NCI-H2081 treated with DMSO at 0.1 percent for 48 hours (cell line): ENCODE measurements at places on chromosomes 3 and 15.

DNA sequence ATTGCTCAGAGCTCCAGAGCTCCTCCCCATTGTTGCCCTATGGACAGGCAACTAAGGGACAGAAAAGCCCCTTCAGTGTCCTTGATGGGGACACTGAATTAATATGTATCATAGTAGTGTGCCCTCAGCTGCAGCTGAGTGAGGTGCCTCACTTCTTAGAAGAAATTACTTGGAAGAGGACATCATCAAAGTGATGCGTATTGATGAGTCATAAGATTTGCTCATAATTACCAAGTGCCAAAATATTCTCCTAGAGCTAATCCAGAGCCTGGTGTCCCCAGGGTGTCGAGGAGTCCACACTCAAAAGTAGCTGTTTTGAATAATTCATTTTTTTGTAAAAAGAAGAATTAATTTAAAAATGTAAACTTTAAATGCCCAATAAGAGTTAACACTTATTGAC, 200.7 kb upstream of the SEMA6D start:
- no peak for DNase-seq

DNA sequence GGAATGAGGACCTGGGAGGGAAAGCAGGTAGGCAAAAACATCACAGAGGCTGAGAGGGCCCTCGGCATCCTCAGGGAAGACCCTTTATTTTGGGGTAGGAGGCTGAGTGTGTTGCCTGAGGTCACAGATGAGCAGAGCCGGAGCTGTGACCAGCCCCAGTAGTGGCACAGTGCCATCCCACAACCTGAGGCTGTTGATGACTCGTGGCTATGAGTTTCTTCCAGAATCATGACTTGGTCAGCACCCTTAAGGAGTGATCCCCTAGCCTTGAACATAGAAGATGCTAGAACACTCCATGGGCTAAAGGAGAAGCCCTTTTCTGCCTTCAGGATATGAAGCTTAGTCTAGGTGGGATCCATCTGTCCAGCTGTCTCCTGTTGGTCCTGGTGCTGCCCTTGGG, 19.5 kb upstream of the CXCR6 start:
- DNase-seq = no peak

DNA sequence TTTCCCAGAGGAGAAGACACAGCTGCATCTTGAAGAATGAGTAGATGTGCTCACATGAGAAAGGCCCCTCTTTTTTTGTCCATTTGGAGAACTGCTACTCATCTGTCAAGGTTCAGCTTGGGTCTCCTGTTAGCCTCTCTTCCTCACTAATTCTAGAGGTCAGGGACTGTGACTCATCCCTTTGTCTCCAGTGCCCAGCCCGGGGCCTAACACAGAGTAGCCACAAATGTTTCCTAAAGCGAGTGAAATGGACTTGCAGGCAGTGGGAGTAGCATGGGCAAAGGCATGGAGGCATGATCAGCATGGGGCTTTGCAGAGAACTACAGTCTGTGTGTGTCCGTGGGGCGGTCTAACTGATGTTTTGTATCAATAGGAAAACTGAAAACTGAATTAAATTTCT, 33.9 kb upstream of the MRPS22 start:
- DNase-seq = no peak

- peak; percentile 71 for DNase-seq
These were observed 107.6 kb upstream of the FXR1 start for GRCh38 chr3:180804916-180805315.

- DNase-seq = no peak
These were observed 29.5 kb upstream of the ZNF445 start for GRCh38 chr3:44506961-44507360.

DNA sequence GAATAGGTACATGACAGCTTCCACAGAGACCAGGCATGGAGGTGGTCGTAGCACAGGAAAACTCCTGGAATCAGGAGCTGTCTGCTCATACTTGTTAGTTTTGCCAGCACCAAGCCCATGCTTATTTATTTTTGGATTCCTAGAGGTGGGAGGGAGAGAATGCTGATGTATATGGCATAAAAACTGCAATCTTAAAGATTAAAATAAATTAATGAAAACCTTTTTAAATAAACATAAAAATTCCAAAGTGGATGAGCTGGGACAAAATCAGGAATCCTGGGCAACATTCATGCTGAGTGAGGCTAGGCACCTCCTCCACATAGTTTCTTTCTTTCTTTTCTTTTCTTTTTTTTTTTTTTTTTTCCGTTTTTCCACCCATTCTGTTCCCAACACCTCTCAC, 14.3 kb upstream of the BCL6 start:
- DNase-seq = no peak

DNA sequence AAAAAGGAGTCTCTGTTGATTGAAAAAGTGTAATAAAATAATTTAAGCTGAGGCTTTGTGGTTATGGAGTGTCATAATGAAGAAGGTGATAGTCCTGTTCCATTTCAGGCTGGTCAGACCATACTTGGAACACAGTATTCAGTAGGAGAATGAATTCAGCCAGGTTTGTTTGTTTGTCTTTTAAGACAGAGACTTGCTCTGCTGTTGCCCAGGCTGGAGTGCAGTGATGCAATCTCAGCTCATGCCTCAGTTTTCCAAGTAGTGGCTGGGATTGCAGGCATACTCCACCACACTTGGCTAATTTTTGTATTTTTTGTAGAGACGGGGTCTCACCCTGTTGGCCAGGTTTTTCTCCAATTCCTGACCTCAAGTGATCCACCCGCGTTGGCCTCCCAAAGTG, 33.5 kb downstream of the IQGAP1 start:
- no peak for DNase-seq

- no peak for DNase-seq
These were observed 102.9 kb downstream of the SRGAP3 start for GRCh38 chr3:9146367-9147071.

GRCh38 chr3:128569756-128570155, 76.8 kb upstream of the GATA2 start:
- no peak for DNase-seq

- no peak for DNase-seq
These were observed 101.7 kb downstream of the ADCY5 start for GRCh38 chr3:123347205-123347604.

DNA sequence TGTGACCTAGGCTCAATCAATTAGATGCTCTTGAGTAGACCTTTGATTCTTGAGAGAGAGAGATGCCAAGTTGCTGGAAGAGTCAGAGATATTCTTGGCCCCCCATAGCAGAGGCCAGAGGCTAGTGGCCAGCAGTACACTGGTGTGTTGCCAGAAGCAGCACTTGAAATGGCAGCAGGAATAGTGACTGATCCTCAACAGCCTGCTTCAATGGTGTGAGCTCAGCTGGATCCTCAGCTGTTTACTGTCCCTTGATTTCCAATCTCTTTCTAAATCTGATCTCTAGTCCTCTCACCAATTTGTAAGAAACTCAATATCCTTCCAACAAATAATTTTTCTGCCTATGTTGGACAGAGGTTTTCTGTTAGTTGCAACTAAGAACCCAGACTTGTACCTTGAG, 170.3 kb upstream of the CCDC54 start:
- no peak for DNase-seq

DNA sequence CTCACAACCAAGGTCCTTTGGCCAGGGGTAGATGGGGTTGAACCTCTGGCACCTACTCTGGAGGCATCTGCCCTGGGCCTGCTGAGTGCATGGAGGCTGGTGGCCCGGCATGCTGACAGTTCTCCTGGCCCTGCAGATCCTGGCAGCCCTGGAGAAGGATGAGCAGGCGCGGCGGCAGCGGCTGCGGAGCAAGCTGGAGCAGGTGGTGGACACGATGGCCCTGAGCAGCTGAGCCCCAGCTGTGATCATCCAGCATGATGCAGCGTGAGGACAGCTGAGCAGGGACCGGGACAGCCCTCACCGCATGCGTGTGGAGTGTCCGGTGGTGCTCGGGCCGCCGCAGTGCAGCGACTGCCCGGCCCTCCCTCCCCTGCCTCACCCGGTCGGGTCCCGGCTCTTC, 50.9 kb downstream of the PLXNA1 start:
- DNase-seq = no peak

GRCh38 chr15:62269504-62269903, 104.4 kb upstream of the C2CD4B start:
- DNase-seq = no peak

DNA sequence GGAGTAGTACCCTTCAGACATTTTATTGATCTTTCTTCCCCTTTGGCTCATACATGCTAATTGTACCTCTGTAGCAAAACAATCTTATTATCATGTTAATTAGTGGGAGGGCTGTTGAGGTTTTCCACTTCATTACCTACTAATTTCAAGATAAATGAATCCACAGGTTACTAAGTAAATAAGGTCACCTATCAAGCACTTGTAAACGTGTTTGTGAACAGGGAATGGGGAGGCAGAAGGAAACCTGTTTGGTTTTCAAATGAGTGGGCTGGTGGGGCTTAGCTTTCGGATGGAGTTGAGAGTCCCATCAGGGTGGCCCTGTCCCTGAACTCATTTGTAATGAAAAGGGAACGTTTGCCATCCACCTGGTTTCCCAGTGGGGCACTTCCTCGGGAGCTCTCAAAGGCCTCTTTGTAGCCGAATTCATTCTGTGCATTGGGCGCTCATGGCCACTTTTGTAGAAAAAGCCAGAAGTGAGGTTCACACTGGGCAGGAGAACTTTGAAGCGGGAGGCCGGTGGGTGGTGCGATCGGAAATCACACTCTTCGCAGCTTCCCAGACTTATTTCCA, 419.8 kb upstream of the NR2F2 start:
- DNase-seq = no peak

GRCh38 chr15:93298901-93299300, 209.9 kb upstream of the RGMA start:
- DNase-seq = no peak

DNA sequence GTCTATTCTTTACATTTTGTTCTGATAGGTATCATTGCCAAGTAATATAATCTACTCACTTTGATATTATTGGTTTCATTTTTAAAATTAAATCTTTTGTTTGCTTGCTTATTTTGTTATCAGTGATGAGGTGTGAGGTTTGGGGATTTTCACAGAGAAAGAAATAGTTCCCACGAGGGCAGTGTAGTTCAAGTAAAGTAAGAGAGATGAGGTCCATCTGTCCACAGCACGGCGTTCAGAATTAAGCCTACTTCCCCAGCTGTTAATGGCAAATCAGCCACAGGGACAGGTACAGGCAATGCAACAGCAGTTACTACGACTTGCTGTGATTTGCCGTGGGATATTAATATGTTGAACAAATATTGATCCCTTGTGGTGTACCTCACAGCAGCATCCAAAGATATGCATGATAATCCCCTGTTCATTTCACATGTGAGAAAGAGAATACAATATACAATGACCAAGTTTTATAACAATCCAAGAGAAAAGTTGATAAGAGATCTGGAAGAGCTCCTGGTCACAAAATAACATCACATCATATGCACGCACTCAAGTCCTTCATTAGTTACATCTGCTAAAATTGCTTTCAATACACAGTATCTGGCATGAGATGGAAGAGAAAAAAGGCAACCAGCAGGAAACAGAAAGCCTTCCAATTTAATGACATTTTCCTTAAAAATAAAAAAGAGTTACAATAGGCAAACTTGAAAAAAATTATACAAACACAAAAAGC, 131.6 kb downstream of the TUSC7 start:
- no peak for DNase-seq

GRCh38 chr15:38899300-38899699, 334.7 kb upstream of the RASGRP1 start:
- no peak for DNase-seq

GRCh38 chr3:98962189-98962930, 60.9 kb upstream of the DCBLD2 start:
- no peak for DNase-seq

DNA sequence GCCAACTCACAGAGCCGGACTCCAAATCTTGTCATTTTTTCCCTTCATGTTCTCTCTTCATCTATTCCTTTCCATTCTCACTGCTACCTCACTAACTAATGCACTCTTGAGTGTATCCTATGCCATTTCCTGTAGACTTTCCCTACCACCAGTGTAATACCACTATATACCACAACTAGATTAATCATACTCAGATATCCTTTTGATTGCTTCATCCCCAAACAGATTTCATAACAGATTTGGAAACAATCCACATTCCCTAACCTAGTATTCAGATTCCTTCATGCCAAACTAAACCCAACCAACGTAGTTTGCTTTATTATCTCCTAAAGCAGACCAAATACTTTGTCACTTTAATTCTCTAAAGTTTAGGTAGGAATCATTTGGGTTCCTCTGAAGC, 2.6 kb upstream of the PLOD2 start:
- no peak for DNase-seq

DNA sequence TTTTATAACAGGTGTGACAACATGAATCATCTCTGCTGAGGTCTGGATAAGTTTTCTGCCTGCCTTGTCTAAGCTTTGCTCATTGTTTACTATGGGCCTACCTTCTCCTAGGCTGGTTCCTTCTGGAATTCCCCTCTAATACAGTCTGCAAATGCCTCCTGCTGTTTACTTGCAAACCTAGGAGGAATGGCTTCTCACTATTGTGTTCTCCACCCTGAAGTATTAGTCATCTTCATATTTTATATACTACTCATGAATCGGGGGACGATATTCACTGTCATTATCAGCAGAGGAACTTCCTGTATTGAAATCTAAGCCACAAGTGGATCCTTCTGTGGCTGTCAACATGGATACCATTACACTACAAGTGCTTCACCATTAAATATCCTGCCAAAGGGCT, 154.8 kb downstream of the PLCL2 start:
- no peak for DNase-seq

GRCh38 chr3:111324151-111324550, 217.8 kb upstream of the CD96 start:
- DNase-seq = no peak

DNA sequence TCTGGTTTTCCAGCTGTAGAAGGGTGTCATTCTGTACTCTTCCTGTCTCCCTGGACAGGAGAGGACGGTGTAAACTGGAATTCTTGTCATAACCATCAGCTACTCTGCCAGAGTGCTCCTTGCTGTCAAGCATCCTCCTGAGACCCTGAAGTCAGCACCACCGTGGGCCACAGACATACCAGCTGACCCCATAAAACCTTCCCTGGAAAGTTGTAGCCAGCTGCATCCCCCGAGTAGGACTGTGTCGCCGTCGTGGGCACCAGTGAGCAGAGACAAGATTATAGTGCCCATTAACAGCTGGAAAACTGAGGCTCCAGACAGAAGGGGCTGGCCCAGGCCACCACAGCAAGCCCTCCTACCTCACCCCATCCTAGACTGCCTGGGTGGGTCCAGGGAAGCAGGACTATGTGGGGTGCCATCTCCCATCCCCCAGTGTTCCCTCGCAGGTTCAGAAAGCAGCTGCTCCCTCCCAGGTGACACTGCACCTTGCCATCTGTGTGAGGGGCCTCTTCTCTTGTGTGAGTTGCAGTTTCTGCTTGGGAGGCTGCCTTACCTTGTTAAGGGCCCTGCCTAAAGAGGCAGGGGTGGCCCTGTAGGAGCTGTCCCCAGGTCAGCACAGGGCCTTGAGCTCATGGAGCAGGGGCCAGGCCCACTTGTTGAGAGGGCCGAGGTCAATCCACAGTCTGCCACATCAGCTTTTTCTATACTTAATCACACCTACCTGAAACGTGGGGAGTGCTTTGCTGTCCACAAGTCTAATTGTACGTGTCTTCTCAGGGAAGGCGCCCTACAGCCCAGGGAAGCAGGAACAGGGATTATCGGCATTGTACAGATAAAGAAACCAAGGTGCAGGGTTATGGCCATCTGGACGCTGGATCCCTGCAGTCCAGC, 191.9 kb upstream of the LINGO1 start:
- no peak for DNase-seq
